ENCODE measurements at places on chromosomes 7 and 10.

DNA sequence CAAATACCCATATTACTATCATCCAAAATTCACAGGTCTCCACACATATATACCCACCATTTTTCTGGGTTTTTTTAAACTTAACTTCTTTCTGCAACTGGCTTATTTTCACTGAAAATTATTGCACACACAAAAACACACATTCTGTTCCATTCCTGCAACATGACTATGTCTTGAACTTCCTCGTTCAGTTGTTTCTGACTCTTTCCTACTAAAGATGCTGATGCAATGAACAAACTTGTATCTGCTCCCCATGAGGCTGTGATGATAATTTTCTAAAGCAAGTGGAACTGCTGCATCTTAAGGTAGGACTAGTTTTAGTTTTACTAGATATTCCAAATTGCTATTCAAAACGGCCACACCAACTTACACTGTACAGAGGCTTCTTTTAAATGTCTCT is 77.7 kb downstream of the OSBPL3 start:
- no peak for DNase-seq

DNA sequence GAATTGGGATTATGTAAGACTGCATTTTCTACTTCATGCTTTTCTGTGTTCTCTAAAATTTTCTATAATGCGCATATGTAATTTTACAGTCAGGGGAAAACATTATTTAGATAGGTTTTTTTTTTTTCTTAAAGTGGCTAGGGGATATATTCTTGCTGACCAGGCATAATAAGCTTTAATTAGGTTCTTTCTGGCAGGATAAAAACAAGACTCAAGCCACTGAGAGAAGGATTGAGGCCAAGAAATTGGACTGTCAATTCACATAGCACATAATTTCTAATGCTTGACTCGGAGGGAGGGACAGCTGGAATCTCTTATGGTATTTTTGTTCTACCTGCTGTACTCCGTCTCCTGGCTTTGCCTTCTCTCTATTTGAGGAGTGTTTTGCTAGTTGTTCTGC is 119.8 kb upstream of the NPVF start:
- no peak for DNase-seq

- no peak for DNase-seq
These were observed 31.8 kb upstream of the TM9SF3 start for GRCh38 chr10:96618653-96619052.

- DNase-seq = peak; percentile 27
These were observed 29.7 kb downstream of the VIM start for GRCh38 chr10:17257466-17258321.

DNA sequence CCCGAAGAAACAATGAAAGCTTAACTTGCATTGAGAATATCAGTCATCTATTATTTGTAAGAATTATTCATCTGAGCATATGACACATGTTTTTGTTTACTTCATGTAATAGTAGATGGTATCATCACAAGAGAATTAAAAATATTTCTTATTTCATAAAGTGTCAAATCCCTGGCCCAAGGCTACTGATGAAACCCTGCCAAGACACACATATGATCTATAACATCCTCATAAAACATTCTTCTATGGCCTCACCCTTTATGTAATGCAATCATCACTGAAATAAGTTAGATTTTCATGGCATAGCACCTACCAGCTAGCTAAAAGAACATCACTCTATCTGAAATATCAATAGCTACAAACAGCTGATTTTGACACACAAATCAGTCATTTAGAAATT is 385.6 kb upstream of the PHF14 start:
- no peak for DNase-seq

- no peak for DNase-seq
These were observed 74.7 kb downstream of the CXCL12 start for GRCh38 chr10:44309939-44310761.

- no peak for DNase-seq
These were observed 147.8 kb downstream of the ADAM12 start for GRCh38 chr10:126240483-126240882.

GRCh38 chr7:84081973-84082522 is 112.5 kb downstream of the SEMA3A start:
- no peak for DNase-seq

DNA sequence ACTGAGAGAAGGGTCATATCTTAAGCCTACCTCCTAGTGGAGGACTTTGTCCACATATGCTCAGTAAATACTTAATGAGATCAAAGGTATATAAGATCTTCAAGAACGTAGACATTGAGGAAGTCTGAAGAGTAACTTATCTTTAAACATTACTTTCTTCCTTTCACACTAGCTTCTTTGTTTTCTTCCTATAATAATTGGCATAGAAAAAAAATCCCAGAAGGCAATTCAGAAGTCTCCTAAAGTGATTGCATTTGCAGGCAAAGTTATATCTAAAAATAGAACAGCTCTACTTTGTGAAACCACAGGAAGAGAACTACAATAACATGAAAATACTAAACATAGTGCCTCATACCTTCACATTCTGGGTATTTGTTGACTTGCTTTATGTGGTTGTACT is 150.4 kb downstream of the PPP1R3A start:
- DNase-seq = no peak

DNA sequence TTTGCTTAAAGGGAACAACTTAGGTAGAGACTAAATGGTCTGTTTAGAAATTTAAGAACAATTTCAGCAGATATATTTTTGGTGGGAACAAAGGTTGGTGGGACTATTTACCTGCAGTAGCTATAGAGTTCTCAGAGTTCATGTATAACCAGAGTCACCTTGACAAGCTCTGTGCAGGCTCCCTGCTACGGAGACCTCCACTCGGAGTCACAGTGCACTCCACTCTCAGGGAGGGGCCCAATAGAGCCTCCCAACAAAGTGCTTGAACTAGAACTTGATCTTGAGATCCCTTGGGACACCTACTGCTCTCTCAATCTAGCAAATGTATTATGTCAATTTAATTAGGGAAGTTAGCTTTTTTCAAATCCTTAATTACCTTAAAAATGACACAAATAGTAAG is 2.3 kb downstream of the MYPN start:
- no peak for DNase-seq

DNA sequence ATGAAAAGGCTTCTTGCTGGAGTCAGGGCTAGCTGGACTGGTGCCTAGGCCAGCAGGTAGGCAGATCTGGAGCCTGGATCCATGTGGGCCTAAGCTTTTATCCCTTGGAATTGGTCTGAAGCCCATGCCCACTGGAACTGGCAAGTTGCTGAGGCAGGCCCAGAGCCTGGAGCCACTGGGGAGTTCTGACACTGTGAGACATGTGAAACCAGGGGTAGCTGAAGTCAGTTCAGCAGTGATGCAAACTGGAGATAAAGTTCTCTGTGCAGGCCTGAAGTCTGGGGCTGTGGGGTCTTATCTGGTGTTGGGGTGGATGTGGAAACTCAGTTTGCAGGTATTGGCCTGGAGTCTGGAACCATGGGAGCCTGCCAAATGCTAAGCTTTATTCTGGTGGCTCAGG is 9.7 kb upstream of the THSD7A start:
- no peak for DNase-seq

GRCh38 chr10:14399641-14400040 is 68.9 kb upstream of the FRMD4A start:
- DNase-seq = no peak

GRCh38 chr7:47557694-47558670 is 23.9 kb downstream of the TNS3 start:
- no peak for DNase-seq

- DNase-seq = no peak
These were observed 11.5 kb downstream of the AKR1B1 start for GRCh38 chr7:134447383-134447782.
